Effector memory CD4-positive, alpha-beta T cell (primary cell): ENCODE measurements at places on chromosomes 2 and 18.

- no peak overlapping the region for H3K27ac ChIP-seq
- H3K4me3 ChIP-seq: no peak overlapping the region
- H3K4me1 ChIP-seq: no peaks in the 10 kb centered on the region
Measured at GRCh38 chr2:142670362-142670761, 207.1 kb upstream of the KYNU start.

GRCh38 chr2:132374961-132375360 is 41.6 kb upstream of the GPR39 start:
- H3K36me3 ChIP-seq: no peaks in the 10 kb centered on the region
- no peak for DNase-seq
- no peak overlapping the region for H3K4me3 ChIP-seq
- H3K27me3 ChIP-seq: no peaks in the 10 kb centered on the region

DNA sequence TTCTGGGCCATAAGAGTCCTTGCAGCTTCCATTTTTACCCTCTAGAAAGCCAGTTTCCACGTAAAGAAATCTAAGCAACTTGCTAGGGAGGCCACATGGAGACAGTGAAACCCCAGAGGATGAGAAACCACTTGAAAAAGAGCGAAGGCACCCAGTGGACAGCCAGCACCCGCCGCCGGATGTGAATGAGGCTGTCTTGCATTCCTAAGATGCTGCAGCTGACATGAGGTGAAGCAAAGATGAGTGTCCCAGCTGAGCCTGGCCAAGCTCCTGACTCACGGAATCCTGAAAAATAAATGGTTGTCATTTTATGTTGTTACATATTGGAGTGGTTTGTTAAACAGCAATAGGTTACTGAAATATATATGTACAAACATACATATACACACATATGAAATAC is 65.9 kb upstream of the STPG4 start:
- no peak for DNase-seq
- no peak overlapping the region for H3K27ac ChIP-seq
- no peaks in the 10 kb centered on the region for H3K4me1 ChIP-seq
- H3K4me3 ChIP-seq: no peak overlapping the region

- no peaks in the 10 kb centered on the region for H3K27me3 ChIP-seq
- peak overlapping the region; percentile 8 for H3K27ac ChIP-seq
- peaks cover 29% of the 10 kb centered on the region for H3K4me1 ChIP-seq
- H3K4me3 ChIP-seq: peak overlapping the region; percentile 31
Measured at GRCh38 chr2:204108781-204109295, 172.3 kb downstream of the ICOS start.

DNA sequence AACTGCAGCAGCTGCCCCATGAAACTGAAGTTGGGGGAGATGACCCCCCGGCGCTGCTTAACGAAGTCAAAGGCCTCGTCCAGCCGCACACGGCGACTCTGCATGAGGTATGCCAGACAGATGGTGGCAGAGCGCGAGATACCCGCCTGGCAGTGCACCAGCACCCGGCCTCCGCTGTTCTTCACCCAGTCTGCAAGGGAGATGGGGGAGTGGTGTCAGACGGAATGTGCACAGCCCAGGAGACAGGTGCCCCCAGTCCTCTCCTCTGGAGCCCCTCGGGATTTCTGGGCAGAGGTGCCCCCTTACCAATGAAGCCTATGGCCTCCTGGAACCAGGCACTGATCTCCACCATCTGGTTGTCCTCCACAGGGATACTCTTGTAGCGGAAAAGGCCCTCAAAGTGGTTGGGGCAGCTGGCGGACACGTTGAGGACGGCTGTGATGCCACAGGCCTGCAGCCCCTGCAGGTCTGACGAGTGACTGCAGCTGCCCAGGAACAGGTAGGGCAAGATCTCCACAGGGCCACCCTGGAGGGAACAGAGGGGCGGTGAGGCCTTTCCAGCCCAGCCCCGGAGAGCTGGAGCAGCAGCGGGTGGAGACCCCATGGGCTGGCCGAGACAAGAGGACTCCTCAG is 1.3 kb downstream of the DUSP2 start:
- peak overlapping the region; percentile 88 for H3K4me3 ChIP-seq
- no peak for DNase-seq
- peak overlapping the region; percentile 100 for H3K27ac ChIP-seq
